ENCODE measurements at places on chromosomes 3 and 15. TPM values are rescaled to one million over a fixed set of nuclear protein-coding genes. Genes with fewer than 3 reads are reported as not detected.

GRCh38 chr15:77606142-77607034 is 26.3 kb downstream of the LINGO1 start:
- no peaks in the 10 kb centered on the region for H3K36me3 ChIP-seq
- no peaks in the 10 kb centered on the region for H3K4me1 ChIP-seq
- H3K27ac ChIP-seq = no peak overlapping the region
- H3K4me3 ChIP-seq = no peak overlapping the region
- no peak for DNase-seq
- peaks cover 5% of the 10 kb centered on the region for H3K27me3 ChIP-seq

GRCh38 chr15:48178648-48178931 is 495 bp upstream of the MYEF2 start:
- peak overlapping the region; percentile 61 for H3K4me3 ChIP-seq
- H3K36me3 ChIP-seq = no peaks in the 10 kb centered on the region
- H3K4me1 ChIP-seq = no peaks in the 10 kb centered on the region
- H3K27ac ChIP-seq = no peak overlapping the region

NMB gene
- total RNA-seq = 6.2 TPM

FBXO22 gene
- total RNA-seq = 34.7 TPM

GRCh38 chr3:39471652-39472051 is 4.2 kb downstream of the MOBP start:
- no peaks in the 10 kb centered on the region for H3K4me1 ChIP-seq
- H3K36me3 ChIP-seq = no peaks in the 10 kb centered on the region
- no peaks in the 10 kb centered on the region for H3K27me3 ChIP-seq
- H3K27ac ChIP-seq = no peak overlapping the region
- no peak for DNase-seq

CPN2 gene
- 1.3 TPM for total RNA-seq

DNA sequence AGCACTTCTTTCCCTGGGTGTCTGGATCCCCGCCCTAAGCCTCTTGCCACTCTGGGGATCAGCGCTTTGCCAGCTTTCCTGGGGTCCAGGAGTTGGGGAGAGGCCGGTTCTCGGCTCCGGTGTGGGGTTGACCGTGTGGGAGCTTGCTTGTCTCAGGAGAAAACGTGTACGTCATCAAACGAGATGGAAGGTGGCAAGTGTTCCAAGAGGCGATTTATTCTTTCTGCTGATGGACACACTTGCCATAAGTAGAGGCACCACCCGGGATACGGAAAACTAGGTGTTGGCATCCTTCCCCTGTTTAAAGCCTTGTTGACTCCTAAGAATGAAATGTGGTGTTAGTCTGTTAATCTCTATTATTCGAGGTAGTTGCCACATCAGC is 295 bp downstream of the ZWILCH start:
- peaks cover 4% of the 10 kb centered on the region for H3K4me1 ChIP-seq
- no peaks in the 10 kb centered on the region for H3K27me3 ChIP-seq
- H3K27ac ChIP-seq = peak overlapping the region; percentile 78
- H3K36me3 ChIP-seq = peaks cover 12% of the 10 kb centered on the region
- H3K4me3 ChIP-seq = peak overlapping the region; percentile 75
- no peak for DNase-seq

DNA sequence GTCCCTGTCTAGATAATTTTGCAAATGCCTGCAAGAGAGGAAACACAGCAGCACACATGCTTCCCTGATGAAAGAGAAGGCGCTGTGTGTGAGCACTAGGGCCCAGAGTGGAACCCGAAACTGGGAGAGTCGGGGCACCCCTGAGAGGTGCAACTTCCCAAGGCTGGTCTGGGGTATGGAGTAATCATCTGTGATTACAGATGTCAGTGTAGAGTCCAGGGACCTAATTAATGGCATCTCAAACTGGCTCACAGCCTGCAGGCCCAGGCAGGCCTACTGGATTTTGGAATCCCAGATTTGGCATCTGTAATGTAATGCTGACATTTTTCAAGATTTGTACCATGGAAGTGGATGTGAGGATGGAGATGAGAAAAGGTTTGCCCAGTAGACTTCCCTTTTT is 29.4 kb downstream of the PGPEP1L start:
- DNase-seq = no peak
- no peaks in the 10 kb centered on the region for H3K36me3 ChIP-seq
- H3K4me3 ChIP-seq = no peak overlapping the region
- H3K4me1 ChIP-seq = no peaks in the 10 kb centered on the region

SRP14 gene
- total RNA-seq = 366 TPM

GRCh38 chr3:53547327-53547726 is 52.9 kb downstream of the CACNA1D start:
- no peak overlapping the region for H3K4me3 ChIP-seq
- DNase-seq = no peak
- no peaks in the 10 kb centered on the region for H3K36me3 ChIP-seq
- H3K27ac ChIP-seq = no peak overlapping the region

All from prostate gland (tissue), 2 donors.